Breast epithelium (tissue), 4 donors: ENCODE measurements at places on chromosomes 11 and 22.

- no peak for DNase-seq
These were observed 22.7 kb downstream of the CELSR1 start for GRCh38 chr22:46514592-46515207.

DNA sequence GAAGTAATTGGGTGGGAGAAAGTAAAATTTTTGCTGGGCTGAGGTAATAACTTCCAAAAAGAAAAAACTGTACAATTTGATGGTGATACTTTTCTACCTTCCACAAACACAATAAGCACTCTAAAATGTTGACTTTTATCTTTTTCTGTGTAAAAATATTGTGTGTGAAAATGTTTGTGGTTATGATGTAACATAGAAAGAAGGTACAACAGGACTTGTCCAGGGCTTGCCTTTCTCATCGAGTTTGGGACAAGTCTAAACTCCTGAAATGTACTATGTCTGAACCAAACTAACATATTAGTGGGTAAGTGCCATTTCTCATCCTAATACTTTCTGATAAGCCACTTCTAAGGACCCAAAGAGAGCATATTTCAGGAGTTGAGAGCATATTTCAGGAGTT lies 174.2 kb upstream of the PDGFD start:
- DNase-seq, result no peak

DNA sequence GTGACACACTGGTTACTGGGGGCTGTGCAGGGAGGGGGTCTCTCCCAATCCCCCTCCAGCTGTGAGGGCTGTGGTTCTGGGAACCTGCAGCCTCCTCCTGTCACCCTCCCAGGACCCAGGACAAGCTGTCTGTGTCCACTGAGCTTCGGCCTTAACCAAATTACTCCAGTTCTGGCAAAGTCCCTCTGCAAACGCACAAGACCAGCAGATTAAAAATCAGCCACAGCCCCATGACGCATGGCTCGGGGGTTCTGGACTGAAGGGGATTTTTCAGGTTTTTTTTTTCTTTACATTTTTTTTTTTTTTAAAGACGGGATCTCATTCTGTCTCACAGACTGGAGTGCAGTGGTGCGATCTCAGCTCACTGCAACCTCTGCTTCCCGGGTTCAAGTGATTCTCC lies 32.2 kb upstream of the A4GALT start:
- DNase-seq, result no peak

- no peak for DNase-seq
These were observed 950 bp downstream of the FERMT3 start for GRCh38 chr11:64207256-64208085.

DNA sequence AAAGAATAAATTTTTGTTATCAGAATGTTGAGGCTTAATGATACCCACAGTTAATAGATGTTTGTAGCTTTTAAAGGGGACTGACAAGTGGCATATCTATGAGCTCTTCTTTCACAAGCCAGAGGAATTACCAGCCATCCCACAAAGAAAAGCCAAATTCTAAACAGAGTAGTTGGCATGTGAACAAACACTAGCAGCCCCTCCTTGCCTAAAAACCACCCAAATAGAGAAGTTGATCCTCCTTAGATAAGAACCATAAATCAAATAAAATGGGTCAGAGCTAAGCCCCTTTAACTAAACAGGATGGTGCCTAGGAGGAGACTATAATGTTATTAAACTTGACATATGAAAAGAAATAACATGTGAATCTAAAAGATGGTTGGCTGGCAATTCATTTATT lies 11.4 kb downstream of the LPXN start:
- DNase-seq, result no peak

DNA sequence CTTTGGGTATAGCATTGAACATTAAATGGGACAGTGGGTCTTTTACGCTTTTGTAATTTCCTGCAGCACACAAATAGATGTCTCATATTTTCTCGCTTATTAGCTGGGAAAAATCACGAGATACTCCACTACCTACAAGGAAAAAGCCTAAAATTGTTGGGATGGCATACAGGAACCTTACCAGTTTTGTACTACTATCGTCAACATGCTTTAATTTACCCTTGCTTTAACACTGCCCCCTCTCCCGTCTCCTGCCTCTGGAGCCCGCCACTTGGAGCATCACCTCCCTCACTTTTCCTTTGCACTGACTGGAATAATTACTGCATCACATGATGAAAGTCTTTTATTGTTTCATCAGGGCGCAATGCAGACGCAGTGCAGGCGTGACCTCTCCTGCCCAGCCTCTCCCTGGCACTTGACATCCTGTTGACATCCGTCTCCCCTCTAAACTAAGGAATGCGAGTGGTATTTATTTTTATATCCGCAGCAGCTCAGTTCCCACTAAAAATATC lies 1.0 kb upstream of the FNBP4 start:
- peak; percentile 61 for DNase-seq

DNA sequence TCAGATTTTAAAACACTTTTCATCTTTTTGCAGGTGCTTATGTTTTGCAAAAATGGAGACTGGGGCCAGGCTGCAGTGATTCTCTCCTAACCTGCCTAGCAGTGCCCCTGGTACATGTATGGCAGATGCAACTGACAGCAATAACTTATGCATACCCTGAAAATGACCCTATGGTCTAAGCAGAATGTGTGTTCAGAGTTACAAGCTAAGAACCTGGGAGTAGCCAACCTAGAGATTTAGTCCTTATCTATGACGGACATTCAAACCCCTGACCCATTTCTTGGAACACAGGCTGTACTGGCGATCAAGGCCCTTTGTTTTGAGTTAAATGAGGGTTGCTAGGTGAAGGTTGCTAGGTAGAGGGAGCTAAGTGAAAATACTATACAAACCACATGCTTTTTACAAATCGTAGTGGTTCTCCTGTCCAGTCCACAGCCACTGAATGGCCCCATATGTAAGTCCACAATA lies 184.9 kb upstream of the SESN3 start:
- DNase-seq, result no peak

- DNase-seq, result no peak
These were observed 199.7 kb downstream of the CTTN start for GRCh38 chr11:70597751-70598625.

- DNase-seq, result no peak
These were observed 17.0 kb upstream of the GPR83 start for GRCh38 chr11:94418123-94418765.

GRCh38 chr11:118184784-118185579 lies 8.5 kb upstream of the SCN2B start:
- no peak for DNase-seq
